ENCODE measurements at places on chromosomes 2 and 18.

- DNase-seq = no peak
These were observed 479.7 kb downstream of the PARD3B start for GRCh38 chr2:205024822-205025518.

- DNase-seq = no peak
These were observed 158.4 kb downstream of the SP3 start for GRCh38 chr2:173806761-173807160.

- no peak for DNase-seq
These were observed 17.0 kb upstream of the PKDCC start for GRCh38 chr2:42030829-42031228.

DNA sequence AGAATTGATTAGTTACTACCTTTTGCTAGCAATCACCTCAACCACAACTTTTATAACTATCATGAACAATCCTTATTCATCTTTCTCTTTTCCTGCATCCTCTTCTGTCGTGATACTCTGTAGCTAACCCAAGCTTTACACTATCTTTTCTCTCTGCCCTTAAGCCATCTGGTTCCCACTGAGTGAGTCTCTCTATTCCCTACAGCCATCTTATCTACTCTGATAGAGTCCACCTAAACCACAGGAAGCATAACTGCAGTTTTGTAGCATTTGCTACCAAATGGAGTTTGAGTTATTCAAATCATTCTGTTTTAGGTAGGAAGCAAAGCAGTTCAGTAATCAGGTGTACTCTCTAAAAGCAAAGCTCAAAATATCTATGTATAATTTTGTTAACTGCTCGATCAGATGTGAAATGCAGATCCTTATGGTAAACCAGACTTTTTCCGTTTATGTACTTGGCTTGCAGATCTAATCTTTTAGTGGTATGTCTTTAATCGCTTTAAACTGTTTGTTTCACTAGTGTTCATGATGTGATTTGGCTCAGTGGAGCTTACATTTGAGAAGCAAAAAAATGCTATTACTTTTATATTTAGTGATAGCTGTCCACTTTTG lies 91.0 kb downstream of the CSRNP3 start:
- no peak for DNase-seq

DNA sequence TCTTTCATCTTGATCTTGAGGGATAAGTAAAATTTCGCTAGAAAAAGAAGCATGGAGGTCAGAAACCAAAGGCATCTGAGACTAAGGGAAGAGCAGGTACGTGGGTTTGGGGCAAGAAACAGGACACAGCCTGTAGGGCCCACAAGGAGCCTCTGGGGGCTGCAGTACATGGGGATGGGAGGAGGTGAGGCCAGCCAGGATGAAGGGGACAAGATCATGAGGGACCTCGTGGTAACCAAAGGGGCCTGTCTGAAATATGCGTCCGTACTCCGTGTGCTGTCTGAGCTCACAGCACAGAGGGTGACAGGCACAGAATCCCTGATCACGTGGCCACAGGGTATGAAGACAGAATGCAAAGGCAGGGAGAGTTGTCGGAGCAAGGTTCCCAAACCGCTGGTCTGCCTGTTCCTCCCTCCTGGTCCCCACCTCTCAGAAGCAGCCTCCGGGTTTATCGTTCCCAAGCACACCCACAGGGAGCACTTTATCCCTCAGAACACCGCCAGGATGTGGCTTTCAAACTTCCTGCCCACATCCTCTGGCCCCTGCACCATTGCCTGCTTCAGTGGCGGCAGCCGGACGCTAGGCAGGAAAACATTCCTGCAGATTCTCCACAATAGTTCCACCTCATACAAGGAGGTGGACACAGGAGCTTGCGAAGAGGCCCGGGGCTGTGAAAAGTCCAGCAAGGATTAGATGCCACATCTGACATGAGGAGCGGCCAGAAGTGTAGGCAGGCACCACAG lies 12.0 kb downstream of the TMEM163 start:
- no peak for DNase-seq

GRCh38 chr2:59578349-59578748 lies 975.1 kb downstream of the BCL11A start:
- DNase-seq = no peak

DNA sequence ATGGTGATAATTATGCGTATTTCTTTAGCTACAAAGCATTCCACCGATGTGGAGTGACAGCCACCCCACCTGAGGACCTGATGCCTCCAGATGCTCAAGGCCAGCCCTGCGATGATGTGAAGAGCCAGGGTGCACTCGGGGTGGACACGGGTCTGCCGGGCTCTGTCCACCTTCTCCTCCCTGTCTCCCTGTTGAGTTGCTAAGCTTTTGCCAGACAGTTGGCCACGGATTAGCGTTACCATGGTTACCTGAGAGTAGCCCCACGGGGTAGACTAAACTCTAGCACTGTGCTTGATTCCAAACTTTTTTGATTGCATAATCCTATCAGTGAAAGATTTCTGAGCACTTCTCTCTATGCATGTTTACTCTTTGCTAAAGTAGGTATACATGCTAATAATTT lies 86.2 kb downstream of the SMIM21 start:
- DNase-seq = no peak

Measured in iPS DF 19.7 (cell line).